ENCODE measurements at places on chromosomes 13 and 19.

DNA sequence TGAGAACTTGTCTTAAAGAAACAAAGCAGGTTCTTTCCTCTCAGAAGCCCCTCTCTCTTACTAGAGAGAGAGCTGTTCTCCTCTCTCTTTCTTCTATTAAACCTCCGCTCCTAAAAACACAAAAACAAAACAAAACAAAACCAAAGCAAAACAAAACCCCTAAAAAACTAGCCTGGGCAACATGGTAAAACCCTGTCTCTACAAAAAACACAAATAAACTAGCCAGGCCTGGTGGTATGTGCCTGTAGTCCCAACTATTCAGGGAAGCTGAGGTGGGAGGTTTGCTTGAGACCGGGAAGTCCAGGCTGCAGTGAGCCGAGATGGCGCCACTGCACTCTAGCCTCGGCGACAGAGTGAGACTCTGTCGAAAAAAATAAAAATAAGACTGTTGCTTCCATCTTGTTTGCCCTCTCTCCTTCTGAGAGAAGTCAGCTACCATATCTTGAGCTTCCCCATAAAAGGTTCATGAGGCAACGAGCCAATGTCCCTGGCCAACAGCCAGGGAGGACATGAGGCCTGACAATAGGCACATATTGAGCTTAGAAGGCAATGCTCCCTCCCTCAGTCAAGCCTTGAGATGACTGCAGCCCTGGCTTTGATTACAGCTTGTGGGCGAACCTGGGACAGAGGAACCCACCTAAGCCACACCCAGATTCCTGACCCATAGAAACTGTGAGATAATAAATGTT, 17.5 kb upstream of the FLT3 start:
- no peak for DNase-seq

DNA sequence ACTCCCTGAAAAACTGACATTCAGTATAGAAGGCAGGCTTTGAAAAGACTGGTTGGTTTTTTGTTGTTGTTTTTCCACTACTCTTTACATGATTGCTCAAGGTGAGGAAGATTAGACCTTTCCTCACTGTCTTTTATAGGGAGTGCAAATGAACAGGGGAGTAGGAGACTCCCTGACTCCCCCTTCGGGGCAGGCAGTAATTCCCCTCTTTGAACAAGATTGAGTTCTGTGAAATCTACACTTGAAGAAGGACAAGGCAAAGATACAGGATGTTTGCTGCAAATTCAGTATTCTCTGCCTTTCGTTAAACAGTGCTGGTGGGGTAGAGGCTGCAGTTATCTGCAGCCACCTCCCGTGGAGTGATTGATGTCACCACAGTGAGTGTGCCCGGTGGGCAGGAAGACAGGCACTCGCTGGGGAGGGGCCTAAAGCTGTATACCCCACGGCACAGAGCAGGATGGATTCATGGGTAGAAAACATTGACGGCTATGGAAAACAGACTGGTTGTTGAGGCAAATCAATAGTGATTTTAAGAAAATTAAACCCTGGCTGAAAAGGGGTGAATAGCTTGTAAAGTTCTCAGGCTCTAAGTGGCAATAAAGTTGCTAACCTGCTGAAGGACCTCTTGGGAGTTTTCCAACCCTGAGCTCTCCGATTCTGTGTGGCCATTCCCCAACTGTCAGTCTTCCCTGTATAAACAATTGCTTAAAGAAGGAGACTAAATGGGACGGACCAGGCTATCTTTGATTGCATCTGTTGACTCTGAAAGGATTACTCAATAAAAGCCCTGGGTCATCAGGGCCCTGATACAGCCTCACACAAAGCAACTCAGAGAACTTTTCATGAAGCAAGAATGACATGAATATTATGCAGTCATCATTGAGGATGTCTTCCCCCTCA, 308.3 kb downstream of the TBC1D4 start:
- DNase-seq: no peak

DNA sequence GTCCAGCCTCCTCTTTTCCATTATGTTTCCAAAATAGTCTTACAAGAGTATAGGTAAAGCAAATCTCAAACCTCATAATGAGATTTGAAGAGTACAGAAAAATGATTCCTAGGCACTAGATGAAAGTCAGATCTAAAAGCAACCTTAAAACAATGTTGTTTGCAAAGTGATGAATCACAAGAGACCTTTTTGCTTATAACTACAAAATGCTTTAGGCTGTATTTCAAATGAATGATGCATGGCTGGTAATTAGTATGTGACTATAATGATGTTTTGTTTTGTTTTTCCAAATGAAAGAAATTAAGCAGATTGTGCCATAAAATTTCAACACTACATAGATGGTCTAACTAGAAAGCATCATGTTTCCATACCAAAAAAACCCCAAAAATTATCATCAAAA, 272.7 kb downstream of the DIAPH3 start:
- DNase-seq: no peak

- peak; percentile 32 for DNase-seq
Measured at GRCh38 chr19:28358633-28359032, 854.3 kb downstream of the UQCRFS1 start.

DNA sequence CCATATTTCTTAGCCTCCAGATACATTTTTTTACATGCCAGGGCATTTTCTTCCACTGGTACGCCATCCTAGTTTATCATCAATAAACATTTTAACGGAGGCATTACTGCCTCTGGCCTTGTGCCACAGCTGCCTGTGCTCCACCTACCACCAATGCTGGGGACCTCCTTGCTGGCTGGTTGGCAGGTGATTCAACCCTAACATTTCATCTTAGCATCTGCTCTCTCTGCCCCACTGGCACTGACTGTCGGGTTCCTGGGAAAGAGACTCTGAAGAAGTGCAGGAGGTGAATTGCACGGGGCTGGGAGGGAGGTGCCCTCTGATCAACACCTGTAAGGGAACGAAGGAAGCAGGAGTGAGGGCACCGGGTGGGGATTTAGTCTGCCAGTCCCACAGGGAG, 51.4 kb upstream of the KCTD15 start:
- DNase-seq: no peak

DNA sequence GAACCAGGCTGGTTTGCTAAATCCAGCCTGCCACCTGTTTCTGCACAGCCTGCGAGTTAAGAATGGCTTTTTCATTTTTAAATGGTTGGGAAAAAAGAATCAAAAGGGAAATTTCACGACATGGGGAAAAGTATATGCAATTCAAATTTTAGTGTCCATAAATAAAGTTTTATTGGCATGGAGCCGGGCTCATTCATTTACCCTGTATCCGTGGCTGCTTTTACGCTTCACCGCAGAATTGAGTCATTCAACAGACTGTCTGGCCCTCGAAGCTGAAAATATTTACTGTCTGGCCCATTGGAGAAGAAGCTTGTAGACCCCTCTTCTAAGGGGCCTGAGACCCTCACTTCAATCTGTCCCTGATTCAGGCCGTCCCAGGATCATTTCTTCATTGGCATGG, 26.1 kb downstream of the IER2 start:
- peak; percentile 74 for DNase-seq

GRCh38 chr19:46076951-46077814, 36.4 kb upstream of the IGFL4 start:
- DNase-seq: peak; percentile 62
